ENCODE measurements at places on chromosomes 12 and 14.

- no peak for DNase-seq
Observed at GRCh38 chr14:92677087-92677668, 71.2 kb downstream of the LGMN start.

- DNase-seq, result no peak
Observed at GRCh38 chr12:50699154-50699553, 64.7 kb upstream of the ATF1 start.

DNA sequence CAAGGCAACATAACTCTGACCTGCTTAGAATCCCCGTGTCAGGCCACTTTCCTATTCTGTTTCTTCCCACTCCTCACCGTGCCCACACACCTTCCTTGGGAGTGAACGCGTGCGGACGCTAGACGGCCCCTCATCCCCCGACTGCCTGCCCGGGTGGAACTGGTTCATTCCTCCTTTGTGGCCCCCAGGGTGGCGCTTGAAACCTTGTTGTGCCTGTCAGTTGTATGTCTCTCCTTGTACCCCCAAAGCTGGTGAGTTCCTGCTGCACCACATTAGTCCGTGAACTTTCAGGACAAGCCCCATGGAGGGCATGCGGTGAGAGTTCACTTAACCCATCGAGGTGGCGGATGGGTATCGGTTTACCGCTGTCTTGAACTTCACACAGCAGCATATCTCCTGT lies 46.7 kb downstream of the SSH1 start:
- DNase-seq, result no peak

DNA sequence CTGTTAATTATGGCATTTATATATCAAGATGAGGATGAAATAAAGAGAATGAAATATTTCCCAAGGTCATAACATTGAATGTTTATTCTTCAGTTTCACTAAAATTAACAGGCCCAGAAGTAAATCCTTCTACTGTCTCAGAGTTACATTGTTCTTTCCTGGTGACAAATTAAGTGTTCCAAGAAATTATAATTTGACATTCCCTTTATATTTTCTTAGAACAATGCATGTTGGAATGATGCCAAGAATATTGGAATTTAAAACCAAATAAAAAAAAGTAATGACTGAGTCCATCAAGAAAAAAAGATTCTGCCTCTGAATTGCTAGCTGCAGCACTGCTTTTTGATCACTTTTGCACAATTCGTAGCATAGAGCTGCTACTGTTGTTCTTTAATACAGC lies 152.1 kb downstream of the METTL25 start:
- no peak for DNase-seq

- no peak for DNase-seq
Observed at GRCh38 chr14:92922155-92922735, 705 bp upstream of the CHGA start.

- DNase-seq, result no peak
Observed at GRCh38 chr12:4552191-4552590, 9.8 kb upstream of the DYRK4 start.

DNA sequence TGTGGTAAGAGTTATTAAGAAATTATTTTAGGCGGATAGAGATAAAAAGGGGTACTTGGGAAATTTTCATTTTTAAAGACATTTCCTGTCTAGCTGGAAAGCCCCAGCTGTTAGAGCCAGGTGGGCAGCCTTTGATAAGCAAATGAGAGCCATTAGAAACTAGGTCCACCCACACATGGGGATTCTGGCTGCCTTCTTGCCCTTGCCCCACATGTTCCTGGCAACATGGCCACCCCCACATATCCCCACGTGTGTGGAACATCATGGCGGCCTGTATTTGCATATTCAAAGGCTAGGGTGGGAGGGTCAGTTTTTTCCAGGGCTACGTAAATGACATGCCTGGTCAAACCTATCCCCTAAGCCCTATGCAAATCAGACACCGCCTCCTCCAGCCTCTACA lies 1382.1 kb downstream of the AACS start:
- no peak for DNase-seq

DNA sequence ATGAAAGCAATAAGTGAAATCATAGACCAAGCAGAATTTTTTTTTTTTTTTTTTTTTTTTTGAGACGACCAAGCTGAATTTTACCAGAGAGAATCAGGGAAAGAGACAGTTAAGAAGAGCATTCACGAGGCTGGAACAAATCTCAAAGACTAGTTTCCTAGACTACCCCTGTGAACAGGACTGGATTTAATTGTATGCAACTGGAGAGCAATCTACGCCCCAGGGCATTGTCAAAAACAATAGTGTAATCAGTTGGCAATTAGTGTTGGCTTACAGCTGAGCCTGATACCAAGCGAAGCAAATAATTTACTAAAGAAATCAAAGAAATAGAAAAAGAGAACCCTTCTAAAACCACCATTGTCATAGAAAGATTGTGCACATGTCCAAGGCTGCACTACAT lies 232.9 kb upstream of the CPNE8 start:
- DNase-seq, result no peak

DNA sequence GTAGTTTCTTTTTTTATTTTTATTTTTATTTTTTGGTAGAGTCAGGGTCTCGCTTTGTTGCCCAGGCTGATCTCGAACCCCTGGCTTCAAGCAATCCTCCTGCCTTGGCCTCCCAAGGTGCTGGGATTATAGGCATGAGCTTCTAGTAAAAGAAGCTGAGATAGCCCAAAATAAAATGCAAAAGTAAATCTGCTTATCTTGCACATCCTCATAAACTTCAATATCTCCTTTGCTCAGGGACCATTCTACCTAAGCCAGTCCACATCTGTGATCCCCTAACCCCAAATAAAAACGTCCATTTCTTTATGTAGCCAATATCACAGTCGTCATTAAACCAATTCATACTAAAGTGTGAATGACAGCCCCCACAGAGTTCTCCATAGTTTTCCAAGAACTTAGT lies 36.3 kb downstream of the ATF7 start:
- DNase-seq, result no peak

GRCh38 chr14:99570544-99571302 lies 33.3 kb downstream of the CCDC85C start:
- DNase-seq, result peak; percentile 47

GRCh38 chr12:132263061-132263360 lies 66.4 kb downstream of the GALNT9 start:
- no peak for DNase-seq

GRCh38 chr12:51341251-51342007 lies 5.0 kb downstream of the CELA1 start:
- DNase-seq, result peak; percentile 63

- no peak for DNase-seq
Observed at GRCh38 chr12:114371733-114372132, 34.2 kb downstream of the TBX5 start.

DNA sequence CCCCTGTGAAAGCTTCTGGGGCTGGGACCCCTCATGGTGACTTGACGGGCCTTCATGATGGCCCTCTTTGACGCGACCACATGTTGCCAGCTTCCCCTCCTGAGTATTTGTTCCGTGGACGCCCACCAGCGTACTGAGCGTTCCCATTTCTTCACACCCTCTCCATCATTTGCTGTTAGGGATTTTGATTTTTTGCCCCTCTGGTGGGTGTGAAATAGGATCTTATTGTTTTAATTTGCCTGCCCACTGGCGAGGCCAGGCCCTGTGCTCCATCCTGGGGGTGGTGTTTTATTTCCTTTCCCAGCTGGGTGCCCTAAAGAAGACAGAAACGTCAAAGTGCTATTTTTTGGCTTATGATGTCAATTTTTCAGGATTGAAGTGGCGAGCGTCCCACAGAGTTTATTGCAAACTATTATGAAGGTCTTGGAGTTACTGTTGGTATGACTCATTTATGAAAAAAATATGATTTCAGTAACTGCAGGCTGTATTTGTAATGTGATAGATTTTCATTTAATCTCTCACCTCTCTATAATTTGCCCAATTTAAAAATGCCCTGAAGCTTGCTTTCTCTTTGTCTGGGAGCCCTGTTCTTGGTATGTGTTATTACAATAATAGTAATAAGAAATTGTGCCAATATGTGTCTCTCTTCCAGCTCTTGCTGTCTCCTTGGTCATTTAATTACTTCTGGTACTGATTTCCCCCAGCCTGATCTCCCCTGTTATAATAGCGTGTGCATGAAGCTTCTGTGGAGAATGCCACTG lies 99.6 kb downstream of the SLC25A47 start:
- DNase-seq, result no peak

- DNase-seq, result peak; percentile 92
Observed at GRCh38 chr12:6925540-6926279, 2.0 kb upstream of the ATN1 start.

DNA sequence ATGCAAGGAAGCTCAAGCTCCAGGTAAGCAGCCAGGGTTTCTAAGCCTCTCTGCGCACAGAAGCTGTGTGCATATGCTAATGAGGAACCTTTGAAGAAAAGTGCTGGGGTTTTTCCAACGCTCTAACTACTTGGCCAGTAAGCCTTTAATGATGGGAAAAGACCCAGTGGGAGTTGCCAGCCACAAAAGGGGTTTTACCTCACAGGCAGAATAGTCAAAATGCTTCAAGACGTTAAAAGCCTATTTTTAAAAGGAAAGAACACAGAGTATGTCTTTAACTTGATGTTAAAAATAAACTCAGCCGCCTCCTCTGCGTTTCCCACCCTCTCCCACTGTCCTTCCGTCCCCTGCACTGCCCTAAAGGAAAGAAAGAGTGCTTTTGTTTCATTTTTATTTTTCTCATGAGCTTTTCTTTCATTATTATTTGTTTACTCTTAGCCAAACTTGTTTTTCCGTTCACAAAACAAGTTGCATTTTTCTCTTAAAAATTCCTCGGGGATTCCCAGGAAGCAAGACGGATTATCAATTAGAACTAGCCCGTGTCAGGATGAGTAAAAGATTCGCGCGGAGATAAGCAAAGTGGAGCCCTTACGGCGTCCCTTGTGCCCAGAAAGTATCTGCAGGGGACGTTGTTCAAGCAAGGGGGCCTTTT lies 209.8 kb upstream of the NUDT4 start:
- peak; percentile 74 for DNase-seq

- DNase-seq, result no peak
Observed at GRCh38 chr12:69428351-69429073, 41.7 kb upstream of the FRS2 start.

- DNase-seq, result peak; percentile 79
Observed at GRCh38 chr12:109944561-109945359, 44.7 kb downstream of the TCHP start.

DNA sequence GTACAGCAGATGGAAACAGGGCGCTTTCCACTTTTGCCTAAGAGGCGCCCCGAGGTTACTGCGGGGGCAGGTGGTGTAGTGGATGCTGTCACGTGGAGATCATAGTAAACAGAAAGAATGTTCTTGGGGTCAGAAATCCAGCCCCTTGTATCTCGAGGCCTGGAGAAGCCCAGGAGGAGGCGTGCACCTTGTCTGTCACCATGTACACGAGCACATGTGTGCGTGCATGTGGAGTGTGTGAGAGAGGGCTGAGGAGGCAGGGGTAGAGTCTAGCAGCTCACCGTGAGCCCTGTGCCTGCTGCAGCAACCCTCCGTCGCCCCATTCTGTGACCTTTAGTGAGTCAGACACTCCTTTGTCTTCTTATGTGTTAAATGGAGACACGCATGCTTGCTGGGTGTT lies 59.0 kb downstream of the CACNA1C start:
- DNase-seq, result no peak

Measured in NT2/D1 (cell line).